ENCODE measurements at places on chromosomes 1 and 21.

DNA sequence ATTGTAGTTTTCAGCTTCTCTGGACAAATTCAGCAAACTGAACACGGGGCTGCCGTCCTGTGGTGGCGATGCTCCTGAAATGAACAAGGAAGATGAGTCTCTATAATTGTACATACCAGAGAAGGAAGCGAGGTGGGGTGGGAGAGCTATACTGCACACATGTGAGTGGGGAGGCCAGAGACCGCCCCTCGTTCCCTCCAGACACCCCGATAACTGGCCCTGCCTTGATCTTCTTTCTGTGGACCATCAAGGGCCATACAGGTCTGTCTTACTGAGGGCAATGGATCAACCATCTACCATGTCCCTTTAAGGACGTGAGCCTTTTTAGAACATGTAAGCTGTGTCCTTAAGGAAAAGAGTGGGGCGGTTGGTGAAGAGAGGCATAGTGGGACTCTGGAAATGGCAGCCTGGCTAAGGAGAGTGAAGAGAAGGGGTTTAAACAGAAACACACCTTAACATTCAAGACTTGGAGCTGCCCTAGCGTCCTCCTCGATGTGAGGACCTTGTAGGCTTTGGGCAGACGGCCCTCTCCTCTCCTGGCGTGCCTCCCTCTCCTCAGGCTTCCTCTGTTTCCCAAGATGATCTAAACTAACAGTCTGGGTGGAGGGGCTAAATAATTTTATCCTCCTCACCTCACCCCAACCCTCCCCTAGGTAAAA lies 5.8 kb downstream of the PLEKHO1 start:
- no peak for DNase-seq

GRCh38 chr1:12467570-12468286 lies 150.3 kb downstream of the DHRS3 start:
- no peak for DNase-seq

GRCh38 chr21:36728371-36729111 lies 29.6 kb downstream of the SIM2 start:
- no peak for DNase-seq

DNA sequence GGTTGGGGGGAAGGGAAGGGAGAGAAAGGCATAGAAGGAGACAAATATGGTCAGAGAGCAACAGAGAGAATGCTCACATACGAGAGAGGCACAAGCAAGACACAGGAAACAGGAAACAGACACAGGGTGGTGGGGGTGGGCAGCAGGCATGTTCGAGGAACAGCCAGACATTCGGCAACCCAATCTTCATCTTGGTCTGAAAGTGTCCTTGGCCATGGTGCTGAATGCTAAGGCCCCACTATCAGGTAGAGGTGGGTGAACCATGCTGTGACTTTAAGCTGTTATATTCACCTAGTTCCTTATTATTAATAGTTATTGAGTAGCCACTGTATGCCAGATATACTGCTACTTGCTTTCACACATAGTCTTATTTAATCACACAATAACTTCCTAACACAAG lies 109.2 kb downstream of the DDX20 start:
- DNase-seq, result no peak

GRCh38 chr1:13990939-13991338 lies 291.0 kb downstream of the PRDM2 start:
- DNase-seq, result no peak

GRCh38 chr1:184388319-184388889 lies 1.6 kb downstream of the C1orf21 start:
- DNase-seq, result no peak

- DNase-seq, result no peak
Measured at GRCh38 chr1:156386949-156387869, 18.2 kb downstream of the RHBG start.

DNA sequence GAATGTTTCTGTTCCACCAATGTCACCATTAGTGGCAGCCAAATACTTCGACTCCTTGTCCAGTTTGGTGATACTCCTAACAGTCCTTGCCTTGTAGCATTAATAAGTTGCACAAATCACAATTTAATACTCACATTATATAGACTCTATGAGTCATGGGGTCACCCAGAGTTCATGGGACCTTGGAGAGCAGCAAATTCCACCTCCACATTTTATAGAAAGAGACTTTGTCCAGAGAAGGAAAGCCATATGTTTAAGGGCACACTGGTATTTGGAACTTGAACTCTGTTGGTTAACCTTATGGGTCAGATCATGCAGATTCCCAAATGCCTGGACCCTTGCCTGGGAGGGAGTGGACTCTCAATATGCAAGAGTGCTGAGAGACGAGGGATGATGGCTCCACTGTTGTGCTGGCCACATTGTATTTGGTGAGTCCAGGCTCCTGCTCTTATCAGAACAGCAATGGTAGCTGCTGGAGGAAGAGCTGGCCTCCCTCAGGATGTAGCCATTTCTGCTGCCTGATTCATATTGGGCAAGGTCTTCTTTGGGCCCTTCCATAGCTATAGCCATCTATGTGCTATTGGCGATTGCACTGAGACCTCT lies 30.6 kb downstream of the DNAJC6 start:
- no peak for DNase-seq
